ENCODE measurements at places on chromosomes 7 and 10.

DNA sequence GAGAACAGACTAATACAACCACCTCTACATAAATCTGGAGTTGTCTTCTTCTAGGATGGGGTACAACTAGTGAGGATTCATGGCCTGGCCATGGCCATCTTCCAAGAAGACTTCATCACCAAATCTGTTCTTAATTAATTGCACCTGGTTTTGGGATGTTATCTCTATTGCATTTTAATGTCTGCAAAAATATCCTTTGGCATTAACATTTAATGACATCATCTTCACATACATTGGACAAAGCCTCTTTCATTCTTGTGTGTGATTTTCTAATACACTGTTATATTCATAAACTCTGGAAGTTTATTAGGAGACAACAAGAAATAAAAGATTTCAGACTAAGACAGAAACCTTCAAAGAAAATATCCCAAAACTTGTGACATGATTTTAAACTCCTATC, 124.2 kb upstream of the ABCB5 start:
- DNase-seq: no peak

- DNase-seq: no peak
Observed at GRCh38 chr7:55140221-55140940, 121.6 kb downstream of the EGFR start.

DNA sequence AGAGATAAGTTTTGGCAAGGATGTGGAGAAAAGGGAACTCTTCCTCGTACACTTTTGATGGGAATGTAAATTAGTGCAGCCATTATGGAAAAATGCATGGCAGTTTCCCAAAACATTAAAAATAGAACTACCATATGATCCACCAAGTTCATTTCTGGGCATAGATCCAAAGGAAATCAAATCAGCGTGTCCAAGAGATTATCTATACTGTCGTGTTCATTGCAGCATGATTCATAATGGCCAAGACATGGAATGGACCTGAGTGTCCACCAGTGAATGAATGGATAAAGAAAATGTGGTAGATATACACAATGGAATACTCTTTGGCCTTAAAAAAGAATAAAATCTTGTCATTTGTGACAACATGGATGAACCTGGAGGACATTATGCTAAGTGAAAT, 70.3 kb upstream of the RSU1 start:
- no peak for DNase-seq

- DNase-seq: no peak
Observed at GRCh38 chr7:156094350-156095146, 282.3 kb upstream of the SHH start.

DNA sequence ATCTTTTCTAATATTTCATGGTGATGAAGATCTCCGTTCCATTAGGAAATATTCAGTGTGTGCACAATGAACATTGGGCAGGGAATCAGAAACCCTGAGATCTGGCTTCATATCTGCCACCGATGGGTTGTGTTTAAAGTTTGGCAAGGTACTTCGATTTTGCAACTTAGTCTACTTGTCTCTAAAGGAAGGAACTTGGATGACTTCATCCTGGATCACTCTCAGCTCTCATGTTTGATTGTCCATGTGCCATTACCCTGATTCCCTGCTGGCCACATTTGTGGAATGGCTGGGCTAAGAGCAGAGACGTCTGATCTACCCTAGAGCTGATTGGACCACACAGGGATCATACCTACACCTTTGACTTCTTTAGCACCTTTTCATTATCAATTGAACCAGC, 177.0 kb upstream of the KMT2E start:
- DNase-seq: no peak

- DNase-seq: no peak
Observed at GRCh38 chr10:105252911-105253310, 611.8 kb downstream of the SORCS3 start.

DNA sequence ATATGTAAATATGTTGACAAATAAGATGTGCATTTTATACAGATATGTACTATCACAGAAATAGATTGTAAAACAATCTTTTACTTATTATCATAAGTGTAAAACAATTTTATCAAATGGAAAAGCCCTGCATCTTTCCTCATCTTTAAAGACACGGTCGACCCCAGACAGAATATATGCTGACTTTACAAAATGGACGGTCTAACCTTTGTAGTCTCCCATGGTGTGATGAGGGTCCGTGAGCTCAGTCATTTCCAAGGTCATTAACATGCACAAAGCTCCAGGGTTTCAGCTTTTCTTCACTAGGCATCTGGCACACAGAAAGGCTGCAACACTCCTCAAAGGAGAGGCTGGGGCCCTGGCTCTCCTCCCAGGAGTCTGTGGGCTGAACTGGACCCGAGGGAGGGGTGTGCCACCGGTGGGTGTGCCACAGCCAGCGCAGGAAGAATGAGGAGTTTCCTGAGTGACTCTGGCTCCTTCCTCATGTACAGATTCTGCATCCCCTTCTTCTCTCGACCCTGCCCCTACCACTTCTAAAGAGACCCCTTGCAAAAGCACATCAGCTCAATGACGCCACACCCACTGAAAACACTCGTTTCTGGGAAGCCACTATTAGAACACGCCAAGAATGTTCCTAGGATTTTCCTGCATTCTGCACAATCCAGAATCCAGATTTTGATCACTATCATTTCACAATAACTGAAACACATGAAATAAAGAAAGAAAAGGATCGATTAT, 26.2 kb upstream of the ABLIM1 start:
- DNase-seq: no peak

- DNase-seq: no peak
Observed at GRCh38 chr10:130509881-130510689, 373.9 kb downstream of the GLRX3 start.

DNA sequence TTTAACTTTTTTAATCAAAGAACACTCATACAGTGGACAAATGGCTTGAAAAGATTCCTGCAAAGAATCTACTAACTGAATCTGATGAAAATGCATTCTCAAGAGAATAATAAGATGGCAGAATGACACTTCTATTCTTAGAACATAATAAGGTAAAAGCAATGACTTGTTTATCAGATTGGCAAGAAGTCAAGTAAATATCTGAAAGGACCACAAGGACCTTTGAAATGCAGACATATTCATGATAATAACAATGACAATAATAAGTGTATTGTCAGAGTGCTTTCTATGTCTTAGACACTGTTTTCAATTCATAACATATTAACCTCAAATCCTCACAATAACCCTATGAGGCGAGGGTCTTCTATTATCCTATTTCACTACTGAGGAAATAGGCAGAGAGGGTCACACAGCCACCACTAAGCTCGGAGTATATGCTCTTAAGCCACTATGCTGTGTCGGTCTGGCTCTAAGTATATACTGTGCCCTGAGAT, 10.6 kb downstream of the HACD1 start:
- no peak for DNase-seq

GRCh38 chr10:3480990-3481315, 304.1 kb downstream of the KLF6 start:
- DNase-seq: no peak

DNA sequence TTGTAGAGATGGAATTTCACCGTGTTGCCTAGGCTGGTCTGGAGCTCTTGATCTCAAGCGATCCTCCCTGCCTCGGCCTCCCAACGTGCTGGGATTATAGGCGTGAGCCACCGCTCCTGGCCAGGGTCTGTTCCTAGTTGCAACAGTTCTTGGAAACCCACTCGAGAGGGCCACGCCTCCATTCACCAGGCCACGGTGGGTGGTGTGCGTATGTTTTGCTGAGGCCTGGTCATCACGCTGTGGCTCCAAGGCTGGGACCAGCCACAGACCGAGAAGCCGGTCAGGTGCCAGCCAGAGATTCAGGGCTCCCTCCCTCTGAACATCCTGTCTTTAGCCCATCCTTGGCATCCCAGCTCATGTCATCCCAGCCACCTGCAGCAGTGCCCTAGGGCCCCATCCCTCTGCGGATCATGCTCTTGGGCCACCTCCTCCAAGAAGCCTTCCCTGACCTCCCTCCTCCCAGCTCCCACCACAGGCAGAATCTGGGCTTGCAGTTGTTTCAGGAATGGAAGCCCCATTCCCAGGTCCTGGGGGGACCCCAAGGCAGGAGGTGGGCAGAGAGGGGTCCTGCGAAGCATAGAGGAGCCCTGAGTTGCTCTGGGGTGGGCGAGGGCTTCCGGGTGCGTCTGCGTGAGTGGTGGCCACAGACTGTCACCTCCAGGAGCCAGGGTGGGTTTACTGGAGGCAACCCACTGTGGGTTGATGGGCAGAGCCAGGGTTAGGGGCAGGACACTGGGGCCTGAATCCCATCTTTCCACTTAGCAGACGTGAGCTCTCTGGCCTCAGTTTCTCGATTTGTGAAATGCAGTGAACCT, 5.2 kb downstream of the LAT2 start:
- DNase-seq: no peak

Measured in CD4-positive, alpha-beta T cell treated with Interleukin-4 for 4 hours (primary cell).